ENCODE measurements at places on chromosomes 6 and 20. TPM values are rescaled to one million over a fixed set of nuclear protein-coding genes. Genes with fewer than 3 reads are reported as not detected.

DNA sequence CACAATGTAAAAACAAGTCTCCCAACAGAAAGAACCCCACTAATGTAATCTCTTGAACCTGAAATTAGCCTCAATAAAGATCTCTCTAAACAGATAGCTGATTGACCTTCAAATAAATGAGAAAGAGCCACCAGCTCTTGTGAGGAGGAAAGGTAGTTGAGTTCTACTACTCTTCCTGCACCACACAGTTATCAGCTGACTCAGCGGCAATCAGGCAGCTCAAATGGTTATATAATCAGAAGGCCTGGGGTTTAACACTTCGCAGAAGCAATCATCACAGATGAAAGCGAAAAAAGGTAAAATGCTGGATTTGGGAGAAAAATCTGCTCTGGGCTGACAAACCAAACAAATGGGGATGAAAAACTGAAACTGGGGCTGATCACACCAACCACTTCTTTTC is 91.8 kb downstream of the CHD6 start:
- DNase-seq: no peak

- no peak for DNase-seq
Measured at GRCh38 chr20:22322513-22322912, 261.9 kb downstream of the FOXA2 start.

GRCh38 chr6:170093658-170094596 is 197.0 kb downstream of the DLL1 start:
- DNase-seq: no peak

DNA sequence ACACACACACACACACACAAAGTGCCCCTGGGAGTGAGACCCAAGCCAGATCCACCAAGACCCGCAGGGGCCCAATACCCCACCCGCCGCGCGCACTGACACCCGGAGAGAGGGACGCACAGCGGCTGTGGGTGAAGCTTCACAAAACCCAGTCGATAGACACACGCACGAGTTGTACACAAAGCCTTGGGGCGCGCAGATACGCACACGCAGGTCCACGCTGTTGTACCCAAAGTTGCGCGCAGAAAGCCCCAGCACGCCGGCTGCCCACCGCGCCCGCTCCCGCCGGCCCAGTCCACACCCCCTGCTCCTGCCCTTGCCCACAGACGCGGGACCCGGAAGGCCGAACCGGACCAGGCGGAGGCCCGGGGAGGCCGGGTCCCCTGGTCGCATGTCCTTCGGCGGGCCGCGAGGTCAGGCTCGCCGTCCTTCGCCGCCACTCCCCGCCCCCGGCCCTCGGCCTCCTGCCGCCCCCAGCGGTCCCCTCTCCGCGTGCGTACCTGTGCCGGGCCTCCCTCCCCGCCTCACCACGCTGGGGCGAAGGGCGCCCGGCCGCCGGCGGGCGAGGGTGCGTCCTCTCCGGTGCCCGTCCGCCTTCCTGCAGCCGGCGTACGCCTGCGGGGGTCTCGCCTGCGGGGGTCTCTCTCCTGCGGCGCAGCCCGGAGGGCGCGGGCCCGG is at the start of gene TMEM74B:
TMEM74B (minus strand) TSS at position 344 of the 678 bp plus-strand sequence. CDS start 1,180 bp downstream, outside the sequence.
- no peak for DNase-seq

GRCh38 chr6:131368198-131368911 is 204.7 kb upstream of the ARG1 start:
- DNase-seq: no peak

DNA sequence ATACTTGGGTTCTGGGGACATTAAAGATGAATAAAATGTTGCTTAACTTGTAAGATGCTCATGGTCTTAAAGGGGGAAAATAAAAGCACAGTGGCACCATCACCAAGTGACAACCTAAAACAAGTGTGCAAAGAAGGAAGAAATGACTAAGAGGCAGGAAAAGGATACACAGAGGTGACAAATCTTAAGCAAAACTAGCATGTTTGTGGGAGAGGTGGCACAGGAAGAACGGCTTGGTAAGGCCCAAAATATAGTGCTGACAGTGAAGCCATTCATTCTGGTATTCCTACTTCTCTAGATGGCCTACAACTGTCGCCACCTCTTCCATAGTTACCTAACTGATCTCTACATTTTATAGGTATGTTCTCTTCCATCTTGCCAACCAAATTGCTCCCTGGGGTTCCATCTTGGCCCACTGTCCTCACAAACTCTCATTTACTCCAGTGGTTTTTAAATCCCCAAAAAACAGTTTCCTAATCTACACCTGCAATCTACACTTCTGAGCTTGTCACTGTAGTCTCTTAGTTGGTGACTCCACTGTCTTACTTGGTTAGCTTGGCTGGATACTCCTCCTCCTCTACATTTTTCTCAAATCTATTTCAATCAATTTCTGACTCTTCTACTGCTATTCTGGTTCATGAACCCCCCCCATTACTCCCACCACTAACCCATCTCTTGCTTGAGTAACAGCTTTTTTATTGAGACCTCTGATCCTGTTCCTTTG is 33.5 kb downstream of the FAM8A1 start:
- no peak for DNase-seq

DNA sequence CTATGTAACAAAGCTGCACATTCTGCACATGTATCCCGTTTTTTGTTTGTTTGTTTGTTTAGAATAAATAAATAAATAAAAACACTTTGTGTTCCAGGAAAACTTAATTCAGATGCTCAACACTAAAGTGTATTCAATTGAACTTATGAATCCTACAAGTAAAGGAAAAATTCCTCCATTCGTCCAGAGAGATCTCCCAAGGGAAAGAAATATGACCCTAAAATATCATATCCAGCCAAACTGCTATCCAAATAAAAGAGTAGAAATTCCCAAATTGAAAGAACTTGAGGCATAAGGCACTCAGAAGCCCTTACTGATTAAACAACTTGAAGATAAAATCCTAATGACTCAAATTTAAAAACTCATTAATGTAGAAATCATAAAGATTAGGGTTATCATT is 90.4 kb downstream of the MOXD1 start:
- DNase-seq: no peak

GRCh38 chr6:39901670-39902069 is 32.6 kb downstream of the MOCS1 start:
- DNase-seq: no peak

GRCh38 chr6:20096536-20096935 is 115.7 kb downstream of the MBOAT1 start:
- no peak for DNase-seq

GRCh38 chr20:19661717-19662636 is 96.1 kb upstream of the RIN2 start:
- peak; percentile 61 for DNase-seq

Gene PTK7
- polyA plus RNA-seq: 223 TPM

- DNase-seq: no peak
Measured at GRCh38 chr6:37072526-37072925, 67.1 kb downstream of the FGD2 start.

Gene MOCS1
- polyA plus RNA-seq: 10.6 TPM

Gene GTSF1L
- not detected for polyA plus RNA-seq

DNA sequence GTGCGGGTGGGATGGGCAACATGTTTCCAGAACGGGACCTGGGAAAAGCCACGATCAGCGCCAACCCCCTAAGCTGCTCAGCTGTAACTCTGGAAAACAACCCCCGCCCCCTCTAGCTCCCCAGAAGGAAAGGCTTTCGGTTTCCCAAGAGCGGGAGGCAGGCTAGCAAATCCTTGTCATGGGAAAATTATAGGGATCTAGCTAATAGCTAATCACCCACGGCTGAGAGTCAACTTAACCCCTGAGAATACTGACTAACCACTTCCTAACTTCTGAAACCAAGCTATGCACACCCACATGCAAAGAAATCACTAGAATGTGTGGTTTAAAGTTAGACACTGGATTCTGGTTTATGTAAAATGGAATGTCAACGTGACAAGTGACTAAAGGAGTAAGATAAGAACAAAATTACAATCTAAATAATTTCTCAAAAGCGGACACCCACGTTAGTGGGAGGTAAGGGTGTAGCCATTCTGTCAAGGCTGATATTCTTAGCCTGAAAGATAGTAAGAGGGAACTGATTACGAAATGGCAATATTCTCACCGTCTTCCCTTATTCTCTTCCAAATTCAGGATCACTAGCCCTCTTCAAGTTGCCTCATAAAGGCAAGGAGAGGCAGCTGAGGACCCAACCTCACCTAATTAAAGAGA is 20.1 kb downstream of the JAG1 start:
- DNase-seq: no peak

DNA sequence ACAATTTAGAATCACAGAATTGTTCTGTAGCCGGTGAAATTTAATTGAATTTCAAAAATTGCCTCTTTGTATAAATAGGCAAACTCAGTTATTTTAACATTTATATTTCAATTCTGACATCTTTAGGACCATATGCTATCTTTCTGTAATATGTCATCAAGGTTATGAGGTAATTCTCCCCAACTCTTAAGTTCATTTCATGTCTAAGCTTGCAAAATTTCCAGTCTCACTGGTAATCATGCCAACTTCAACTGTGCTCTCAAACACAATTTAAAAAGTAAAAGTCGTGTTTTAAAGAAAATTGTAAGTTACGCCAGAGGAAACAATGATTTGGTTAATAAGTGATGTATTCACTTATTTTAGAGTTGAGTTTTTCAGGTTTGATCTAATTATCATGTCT is 1.4 kb downstream of the NCOA7 start:
- no peak for DNase-seq

DNA sequence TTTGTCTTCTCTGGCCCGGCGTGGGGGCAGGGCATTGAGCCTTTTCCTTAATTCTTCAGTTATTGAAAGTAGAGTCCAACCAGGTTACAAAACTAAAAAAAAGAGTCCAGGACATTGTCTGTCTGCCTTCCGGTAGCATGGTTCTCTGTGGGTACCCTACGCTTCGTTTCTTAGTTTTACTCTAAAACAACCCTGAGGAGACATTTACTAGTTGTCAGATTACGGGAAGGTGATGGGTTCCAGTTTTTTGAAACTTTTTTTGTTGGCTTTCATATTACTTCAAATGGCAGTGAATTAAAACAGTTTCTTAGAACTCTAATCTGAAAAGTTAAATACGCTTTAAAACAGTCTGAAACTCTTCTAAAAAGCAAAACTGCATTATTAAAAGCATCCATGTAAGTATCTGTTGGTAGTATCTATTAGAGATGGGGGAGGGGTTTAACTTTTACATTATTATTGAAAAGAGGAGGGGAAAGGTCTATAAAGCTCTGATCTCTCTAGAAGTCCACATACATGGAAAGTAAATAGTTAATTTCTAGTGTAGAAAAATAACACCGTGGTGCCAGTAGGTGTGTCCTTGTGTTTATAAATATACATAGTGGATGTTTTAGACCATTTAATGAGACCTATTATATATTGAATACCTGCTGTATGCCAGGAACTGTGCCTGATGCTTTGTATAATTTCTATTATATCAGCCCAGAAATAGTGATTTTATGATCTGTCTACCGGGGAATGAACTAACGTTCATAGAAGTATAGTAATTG is 2.2 kb downstream of the BICRAL start:
- no peak for DNase-seq

DNA sequence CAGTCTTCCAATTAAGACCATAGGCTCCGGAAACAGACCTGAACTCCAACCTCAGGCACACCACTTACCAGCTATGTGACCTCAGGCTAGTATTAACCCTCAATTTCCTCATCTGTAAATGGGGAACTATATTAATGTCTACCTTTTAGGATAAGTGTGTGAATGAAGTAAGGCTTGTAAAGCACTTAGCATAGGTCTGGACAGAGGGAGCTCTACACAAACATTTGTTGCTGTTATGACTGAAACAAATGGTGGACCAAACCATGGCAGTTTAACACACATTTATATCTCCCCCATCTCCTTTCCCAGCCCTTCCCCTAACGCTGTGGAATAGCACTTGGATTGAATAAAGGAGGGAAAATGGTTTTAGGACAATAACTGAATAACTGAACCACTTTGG is 48.7 kb downstream of the TSHZ2 start:
- no peak for DNase-seq

DNA sequence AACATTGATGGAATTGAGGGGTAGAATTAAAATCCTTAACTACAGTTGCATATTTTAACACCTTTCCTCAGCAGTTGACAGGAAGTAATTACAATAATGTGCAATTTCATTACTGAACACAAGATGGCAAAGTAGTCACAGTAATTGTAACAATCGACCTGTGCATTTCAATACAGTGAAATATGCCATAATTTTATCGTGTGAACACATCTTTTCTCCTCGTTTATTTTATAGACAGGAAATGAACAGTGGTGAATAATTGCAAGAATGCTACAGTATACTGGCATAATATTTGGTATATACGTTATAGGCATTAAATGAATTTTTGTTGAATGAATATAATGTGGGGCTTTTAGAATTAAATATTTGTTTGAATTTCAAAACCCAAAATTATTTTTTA is 25.0 kb downstream of the CYB5R4 start:
- no peak for DNase-seq

- DNase-seq: no peak
Measured at GRCh38 chr6:34079899-34080298, 66.0 kb downstream of the GRM4 start.

GRCh38 chr6:36975231-36976006 is 10.6 kb downstream of the MTCH1 start:
- DNase-seq: no peak

GRCh38 chr20:37389241-37389747 is 43.4 kb downstream of the SRC start:
- DNase-seq: no peak

- DNase-seq: no peak
Measured at GRCh38 chr6:155455766-155456165, at the start of gene NOX3. TSS of gene NOX3 (minus strand) at chr6:155455839. CDS start at chr6:155455800, 39 bp downstream.

- DNase-seq: no peak
Measured at GRCh38 chr6:106411643-106412200, 51.2 kb downstream of the CRYBG1 start.

Gene ADGRB3
- polyA plus RNA-seq: 5.2 TPM

Gene EEF1E1
- 64.8 TPM for polyA plus RNA-seq

- DNase-seq: no peak
Measured at GRCh38 chr6:96246563-96246962, 230.8 kb downstream of the FUT9 start.

Gene CPXM1
- polyA plus RNA-seq: 256 TPM

- DNase-seq: no peak
Measured at GRCh38 chr6:46715141-46715540, 20.0 kb downstream of the PLA2G7 start.

DNA sequence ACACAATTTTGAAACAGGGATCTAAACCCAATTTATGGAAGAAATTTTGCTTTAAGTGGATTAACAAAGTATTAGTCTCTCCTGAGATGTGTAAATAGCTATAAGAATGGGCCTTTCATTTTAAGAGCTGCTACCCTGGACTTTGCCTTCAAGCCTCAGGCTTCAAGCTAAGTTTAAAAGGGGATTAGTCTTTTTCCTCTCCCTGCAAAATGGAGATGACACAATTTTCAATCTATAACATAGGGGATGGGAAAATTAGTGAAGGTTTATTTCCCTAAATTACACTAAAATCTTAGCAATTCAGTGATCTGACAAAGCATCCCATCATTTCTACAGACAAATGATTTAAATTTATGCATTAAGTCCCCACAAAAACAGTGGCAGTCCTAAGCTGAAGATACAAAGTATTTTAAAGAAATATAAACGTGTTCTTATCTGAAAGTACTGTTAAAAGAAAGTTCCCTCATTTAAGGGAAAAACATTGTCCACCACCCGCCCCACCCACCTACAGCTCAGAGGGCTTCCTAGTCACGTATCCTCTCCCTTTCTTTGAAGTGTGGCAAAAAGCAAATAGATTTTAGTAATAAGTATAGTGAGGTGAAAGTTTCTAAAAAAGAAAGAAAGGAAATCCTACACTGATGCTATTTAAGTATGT is 14.5 kb downstream of the ARHGAP18 start:
- no peak for DNase-seq
